ENCODE measurements at places on chromosomes 6 and 20.

DNA sequence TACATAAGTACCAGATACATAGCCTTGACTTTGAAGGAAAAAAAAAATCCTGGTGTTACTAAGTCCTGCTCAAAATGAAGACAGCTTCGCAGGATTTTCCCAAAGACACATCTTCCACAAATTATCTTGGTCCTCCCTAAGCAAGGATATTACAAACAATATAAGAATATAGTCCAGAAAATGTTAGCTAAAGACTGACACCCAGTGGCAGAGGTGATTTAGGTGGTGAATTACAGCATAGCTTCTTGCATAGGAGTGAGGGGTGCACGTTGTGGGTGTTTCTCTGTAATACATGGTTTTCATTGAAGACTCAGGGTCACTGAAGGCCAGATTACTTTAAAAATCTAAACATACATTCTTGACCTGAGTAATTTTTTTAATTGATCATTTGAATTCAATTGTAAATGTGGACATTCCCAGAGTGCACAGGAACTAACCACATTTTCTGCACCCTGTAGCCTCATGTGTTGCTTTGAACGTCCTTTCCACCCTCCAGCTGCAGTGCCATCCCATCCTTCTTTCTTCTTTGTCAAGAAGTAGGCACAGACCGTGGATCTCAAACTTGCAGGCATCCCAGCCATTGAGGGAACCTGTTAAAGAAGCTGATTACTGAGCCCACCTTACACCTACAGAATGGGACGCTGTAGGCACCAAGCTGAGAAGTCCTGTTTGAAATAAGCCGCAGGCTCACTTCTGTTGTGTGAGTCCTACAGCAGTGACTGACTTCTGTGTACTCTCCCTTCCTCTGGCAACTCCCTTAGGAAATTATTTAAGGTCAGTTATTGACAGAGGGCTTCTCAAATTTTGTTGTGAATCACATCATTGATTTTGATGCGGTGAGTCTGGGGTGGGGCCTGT lies 102.6 kb downstream of the PERP start:
- no peak for DNase-seq

DNA sequence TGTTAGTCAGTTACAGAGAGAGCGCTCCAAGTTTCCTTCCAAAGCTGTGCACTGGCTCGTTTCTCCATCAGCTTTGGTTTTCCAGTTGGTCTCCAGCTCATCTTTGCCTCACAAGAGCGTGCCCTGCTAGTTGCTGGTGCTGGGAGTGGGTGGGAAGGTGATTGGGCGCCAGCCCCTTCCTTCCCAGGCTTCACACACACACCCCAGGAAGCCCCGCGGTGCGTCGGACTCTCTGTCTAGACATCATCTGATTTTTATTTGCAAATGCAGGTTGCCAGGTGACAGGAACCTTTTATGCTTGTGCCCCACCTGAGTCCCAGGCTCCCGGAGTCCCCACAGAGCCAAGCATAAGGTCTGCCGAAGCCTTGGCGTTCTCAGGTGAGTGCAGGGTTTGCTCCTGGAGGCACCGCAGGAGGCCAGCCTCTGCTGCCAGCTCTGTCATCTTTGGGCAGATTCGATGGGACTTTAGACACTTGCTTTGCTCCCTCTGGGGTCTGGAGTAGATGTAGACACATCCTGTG lies 7.1 kb downstream of the IRF4 start:
- no peak for DNase-seq

DNA sequence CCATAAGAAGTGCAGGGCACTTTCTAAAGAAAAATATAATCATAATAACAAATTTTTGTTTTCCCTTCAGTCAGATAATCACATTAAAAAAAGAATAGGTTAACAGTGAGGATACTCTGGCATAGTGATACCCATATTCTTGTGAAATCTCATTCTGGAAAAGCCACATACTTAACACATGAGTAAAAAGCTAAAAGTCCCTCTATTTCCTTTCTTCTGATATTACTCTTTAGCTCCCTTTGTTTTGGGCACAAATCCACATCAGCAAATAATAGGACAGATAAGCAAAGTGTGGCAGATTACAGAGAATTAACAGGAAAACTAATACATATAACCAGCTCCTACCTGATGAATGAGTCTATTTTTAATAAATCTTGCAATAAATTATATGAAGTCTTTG lies 15.8 kb downstream of the SHPRH start:
- no peak for DNase-seq

DNA sequence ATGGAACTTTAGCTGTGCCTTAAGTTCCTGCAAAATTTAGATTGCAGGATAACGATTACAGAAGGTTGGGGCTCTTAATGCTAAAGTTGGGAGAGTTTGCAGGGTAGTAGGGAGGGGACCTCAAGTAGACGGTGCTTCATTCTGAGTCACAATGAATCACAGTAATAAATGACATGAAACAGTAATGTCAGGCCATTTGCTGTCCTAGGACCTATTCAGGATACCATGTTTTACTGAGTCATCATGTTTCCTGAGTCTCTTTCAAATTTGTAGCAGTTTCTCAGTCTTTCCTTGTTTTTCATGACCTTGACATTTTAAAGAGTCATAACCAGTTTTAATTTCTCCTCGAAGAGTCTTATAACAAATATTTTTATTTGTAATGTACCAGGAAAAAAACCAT lies 406.9 kb upstream of the MAP3K7 start:
- no peak for DNase-seq

DNA sequence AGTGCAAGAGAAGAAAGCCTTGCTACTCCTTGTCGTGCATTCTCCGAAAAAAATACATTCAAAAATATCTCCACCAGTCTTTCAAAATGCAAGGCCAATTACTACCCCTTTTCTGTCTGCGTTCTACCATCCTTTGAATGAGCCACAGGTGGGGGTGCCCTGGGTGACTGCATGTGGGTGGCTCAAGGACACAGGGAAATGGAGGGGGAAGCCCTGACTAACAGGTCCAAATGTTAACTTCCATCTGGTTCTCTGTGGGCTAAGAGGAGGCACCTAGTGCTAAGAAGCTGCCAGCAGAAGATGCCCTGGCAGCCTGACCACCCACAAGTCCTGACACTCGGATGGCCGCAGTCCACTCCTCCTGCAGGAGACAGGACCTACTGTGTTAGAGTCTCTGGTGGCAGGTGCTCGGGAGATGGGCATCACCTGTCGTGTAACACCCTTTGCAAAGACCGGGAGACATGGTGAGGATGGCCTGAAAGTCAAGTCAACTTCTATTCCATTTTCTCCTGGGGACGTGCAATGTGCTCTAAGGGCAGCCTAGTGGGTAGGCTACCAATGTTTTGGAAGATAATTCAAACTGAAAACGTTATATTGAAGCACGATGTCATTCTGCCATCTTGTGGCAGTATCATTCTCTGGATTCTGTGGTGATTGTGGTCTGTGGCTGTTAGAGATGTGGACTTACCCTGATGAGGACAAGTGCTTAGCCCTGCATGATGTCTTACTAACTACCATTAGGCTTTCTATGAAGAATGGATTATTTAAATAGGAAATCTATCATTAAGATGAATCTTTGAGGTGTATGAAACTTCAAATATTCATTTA lies 27.4 kb upstream of the IGF2R start:
- DNase-seq: peak; percentile 37

DNA sequence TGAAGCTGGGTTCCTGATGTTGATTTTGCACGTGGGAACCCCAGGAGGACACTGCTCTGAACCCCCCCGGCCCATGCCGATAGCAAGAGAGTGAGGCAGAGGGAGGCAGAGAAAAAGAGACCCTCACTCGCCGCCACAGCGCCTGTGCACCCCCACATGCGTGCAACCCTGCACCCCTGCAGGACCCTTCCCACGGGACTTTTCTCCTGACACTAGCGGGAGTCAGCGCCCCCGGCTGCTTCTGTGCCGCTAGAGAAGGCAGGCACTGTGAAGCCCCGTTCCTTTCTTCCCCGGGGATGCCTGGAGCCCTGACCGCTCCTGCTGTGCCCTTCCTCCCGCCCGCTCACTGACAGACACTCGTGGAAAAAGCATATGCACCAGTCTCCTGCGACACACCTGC lies 67.4 kb downstream of the GMPR start:
- no peak for DNase-seq

DNA sequence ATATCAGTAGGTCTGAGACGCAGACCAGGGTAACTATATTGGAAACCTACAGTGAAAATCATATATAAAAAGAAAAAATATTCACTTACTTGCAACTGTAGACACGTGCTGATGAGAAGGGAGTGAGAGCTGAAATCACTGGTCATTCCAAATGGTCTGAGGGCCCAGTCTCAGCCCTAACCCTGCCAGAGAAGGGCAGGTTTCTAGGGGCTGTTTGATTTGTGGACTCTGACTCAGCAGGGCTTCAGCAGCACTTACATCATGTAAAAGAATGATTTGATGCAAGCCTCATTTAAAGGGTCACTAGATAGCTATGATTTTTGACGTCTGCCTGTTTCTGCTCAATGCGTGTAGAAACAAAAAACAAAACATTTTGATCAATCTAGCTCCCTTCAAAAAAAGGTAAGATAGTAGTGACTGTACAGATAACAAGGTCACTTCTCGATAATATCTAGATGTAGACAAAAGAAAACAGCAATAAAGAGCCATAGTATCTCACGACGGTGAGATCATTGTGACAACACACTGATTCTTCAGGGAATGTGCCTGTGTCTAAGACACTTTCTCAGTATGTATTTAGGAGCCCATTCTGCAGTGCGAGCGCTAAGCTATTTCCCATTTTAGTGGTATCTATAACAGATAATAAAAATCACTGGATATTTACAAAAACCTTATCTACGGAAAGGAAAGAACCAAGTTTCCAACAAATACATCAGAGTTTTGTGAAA lies 307.2 kb downstream of the HIVEP2 start:
- no peak for DNase-seq

GRCh38 chr6:30972816-30973215 lies 10.7 kb upstream of the MUC21 start:
- no peak for DNase-seq

GRCh38 chr20:51790256-51790655 lies 12.1 kb downstream of the SALL4 start:
- no peak for DNase-seq

DNA sequence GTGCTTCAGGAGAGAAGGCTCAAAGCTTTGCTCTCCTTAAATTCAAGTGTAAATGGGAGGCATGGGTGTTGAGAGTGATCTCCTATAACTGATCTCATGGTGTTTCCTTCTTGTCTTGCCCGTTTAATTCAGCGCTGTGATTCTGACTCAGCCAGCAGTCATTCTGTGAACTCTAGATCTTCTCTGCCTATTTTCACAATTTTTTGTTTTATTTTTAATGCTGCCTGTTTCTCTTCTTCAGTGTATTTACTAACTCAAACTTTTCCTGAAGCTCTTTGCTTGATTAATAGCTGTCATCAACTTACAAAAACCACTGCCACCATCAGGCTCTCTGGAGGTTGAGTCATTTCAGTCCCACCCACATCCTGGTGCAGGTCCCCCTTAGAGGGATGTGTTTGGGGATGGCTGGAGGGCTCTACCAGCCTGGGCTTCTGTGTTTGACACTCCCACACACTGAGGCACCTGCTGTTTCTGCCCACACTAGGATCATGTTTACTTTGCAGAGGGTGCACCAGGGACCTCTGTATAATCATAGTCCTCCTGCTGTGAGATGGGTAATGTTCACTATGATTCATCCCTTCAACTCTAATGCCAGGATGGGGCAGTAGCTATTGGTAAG lies 94.0 kb downstream of the SHLD1 start:
- DNase-seq: no peak

- DNase-seq: no peak
Observed at GRCh38 chr20:9966966-9967365, 67.8 kb upstream of the ANKEF1 start.

DNA sequence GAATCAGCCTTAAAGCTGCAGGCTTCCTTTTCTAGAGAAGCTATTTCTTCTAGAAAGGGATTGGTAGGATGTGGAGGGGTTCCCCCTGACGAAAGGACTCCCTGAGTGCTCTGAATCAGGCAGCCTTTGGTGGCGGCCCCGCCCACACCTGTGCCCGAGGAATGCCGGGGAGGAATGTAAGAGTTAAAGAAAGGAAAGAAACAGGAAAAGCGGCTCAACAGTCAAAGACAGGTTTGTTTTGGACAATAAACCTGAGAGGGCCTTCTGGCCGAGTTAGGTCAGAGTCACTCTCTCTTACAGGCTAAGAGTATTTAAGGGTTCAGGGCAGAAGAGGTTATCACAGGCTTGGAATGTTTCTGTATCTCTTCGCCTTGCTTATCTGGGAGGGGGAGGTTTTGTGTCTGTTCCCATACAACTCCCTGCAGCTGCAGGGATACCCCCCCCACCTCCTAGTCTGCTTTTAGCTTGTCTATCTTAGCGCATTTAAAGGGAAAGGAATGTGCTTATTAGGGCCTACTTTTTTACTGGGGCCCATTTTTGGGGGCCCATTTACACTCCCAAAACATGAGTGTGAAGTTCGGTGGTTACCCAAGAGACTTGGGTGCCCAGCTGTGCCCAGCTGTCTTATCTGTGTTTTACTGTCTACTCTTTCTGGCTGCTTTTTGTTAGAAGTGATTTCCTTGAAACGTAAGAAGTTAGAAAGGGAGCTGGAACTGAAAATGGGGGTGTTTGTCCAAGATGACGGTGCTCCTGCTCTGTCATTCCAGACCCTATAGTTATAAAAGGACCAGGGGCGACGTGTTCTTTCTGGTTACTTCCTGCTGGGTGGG lies 32.8 kb downstream of the DYNLT1 start:
- no peak for DNase-seq

DNA sequence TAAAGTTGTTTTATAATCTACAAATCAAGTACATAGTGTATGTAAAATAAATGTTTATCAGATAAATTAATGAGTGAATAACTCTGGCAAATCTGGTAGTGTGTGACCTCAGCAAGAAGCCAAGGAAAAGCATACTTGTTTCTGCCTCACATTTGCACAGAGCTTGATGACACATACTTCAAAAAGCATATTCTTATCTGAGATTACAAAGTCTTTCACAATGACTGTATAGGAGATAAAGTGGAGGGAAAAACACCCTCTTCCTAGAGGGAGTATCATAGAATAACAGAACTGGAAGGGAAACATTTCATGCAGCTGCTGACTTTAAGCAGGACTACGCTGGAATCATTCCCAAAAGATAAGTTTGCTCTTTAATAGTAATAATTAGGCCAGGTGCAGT lies 28.1 kb upstream of the AKAP7 start:
- DNase-seq: no peak

DNA sequence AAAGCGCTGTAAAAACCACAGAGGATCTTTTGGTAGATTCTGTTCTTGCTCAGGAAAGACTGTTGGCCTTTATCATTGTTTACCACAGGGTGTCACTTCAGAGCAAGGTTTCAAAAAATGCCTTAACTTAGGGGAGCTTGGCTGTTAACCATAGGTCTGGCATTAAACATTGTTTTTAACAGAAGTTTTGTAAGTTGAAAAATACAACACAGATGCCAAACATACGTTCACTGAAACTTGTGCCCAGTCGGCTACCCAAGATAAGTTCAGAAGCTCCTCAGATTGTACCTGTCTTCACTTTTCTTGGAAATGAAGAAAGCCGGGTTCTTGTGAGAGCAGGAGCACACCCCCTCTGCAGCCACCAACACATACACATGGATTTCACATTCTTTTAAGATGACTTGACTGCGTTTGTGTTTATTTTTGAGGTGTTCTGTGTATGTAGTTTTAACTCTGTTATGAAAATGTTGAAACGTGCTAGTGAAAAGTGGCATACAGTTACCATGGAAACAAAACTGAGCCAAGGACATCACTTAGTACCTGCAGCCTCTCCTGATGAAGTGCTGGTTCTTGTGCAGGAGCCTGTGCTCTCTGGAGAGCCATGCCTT lies 64.9 kb downstream of the SYCP2L start:
- DNase-seq: peak; percentile 20

GRCh38 chr6:137496909-137497720 lies 2.9 kb upstream of the OLIG3 start:
- no peak for DNase-seq
